ENCODE measurements at places on chromosomes 6 and 20.
A peak's percentile ranks its signal among the peaks of the same experiment; 100 is the strongest.

DNA sequence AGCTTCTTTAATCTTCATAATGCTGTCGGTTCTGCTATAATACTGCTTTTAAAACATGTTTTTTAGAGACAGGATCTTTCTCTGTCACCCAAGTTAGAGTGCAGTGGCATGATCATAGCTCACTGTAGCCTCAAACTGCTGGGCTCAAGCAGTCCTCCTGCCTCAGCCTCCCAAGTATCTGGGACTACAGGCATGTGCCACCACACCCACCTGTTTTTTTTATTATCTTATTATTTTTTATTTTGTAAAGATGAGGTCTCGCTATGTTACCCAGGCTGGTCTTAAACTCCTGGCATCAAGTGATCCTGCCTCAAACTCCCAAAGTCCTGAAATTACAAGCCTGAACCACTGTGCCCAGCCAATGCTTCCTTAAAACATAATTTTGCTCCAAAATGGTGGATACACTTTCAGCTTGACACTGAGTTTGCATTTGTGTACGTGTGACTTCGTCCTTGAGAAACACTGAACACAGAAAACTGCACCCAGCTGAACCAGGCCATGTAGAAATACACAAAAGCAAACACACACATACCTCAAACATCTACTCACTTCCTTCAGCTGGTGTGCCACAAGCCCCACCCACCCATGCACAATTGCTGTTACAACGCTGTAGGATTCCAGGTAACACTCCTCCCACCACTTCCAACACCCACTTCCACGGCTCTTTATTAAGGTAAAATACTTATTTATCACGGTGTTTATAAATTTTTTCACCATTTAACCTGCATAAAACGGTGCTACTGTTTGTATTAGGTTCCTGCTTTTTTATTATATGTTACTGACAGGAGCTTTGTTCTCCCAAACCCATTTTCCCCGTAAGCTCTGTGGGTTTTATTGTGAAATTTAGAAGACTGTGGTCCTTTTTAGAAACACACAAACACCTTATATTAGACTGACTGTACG, 109.1 kb downstream of the TSHZ2 start:
- DNase-seq: no peak

- no peak for DNase-seq
Observed at GRCh38 chr6:138716971-138717665, 56.5 kb upstream of the CCDC28A start.

DNA sequence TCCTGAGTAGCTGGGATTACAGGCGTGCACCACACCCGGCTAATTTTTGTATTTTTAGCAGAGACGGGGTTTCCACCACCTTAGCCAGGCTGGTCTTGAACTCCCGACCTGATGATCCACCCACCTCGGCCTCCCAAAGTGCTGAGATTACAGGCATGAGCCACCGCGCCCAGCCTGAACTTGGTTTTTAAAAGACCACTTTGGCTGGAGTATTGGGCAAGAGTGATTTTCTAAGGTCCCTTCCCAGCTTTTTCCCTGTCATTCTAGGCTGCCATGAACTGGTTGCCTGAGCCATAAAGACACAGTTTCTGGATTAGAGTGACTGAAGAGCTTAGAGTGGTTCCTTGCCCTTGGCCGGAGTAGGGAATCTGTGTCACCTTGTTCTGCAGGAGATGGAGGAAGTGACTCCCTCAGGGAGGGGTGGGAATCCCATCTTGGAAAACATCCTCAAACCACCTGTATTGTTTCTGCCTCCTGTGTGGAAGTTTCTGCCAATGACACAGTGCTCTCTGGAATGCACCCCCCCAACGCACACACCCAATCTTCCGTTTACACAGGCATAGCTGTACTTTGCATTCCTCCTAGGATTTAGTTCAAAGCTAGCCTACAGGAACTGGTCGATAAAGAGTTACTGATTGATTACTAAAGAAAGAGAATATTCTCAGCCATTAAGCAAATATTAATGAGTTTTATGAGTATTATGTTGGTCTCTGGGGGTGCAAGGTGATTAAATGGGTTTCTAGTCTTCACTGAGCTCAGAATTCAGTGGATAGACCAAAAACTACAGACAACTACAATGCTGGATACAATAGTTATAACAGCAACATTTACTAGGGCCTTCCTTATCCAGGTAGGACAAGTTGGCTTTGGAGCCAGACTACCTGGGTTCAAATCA, 18.2 kb downstream of the BCL2L1 start:
- DNase-seq: no peak

- DNase-seq: no peak
Observed at GRCh38 chr6:116399287-116399686, 28.5 kb downstream of the DSE start.

- DNase-seq: no peak
Observed at GRCh38 chr20:12156252-12156651, 238.6 kb downstream of the BTBD3 start.

GRCh38 chr6:1970151-1970561, 275.2 kb downstream of the GMDS start:
- DNase-seq: no peak

DNA sequence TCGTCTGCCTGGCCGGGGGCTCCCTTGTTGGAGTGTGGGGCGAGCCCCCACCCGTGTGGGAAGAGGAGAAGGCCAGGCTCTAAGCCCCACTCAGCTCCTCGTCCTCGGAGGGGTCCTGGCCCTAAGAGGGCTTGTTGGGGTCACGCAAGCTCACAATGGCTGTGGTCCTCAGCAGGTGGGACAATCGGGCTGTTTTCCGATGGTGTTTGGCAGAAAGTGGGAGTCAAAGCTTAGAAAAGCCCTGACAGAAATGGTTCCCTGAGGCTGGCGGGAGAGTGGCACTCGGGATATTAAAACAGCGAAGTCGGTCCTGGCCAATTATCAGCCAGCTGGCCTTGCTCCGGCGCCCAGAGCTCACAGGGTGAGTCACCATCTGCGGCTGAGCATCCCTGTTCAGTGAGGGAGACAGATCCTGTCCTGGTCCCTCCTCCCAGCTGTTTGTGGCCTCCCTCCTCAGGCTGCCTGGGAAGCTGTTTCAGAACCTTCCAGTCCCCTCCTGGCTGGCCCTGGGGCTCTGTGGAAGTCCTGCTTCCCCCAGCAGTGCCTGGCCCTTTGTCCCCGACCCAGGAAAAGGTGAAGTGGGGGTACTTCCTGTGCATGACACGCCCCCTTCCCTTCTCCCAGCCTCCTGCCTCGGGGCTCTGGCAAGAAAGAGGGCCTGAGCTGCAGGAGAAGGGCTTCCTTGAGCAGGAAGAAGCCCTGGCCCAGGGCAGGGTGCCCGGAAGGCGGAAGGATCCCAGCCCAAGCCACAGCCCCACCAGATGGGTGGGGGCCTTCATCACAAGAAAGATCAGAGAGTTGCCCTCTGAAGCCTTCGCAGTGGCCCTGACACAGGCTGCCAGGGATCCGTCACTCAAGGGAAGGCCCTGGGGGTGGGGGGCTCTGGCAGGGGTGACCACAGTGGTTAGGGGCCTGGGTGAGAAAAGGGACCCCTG, 53.6 kb upstream of the BHLHE23 start:
- DNase-seq: no peak

DNA sequence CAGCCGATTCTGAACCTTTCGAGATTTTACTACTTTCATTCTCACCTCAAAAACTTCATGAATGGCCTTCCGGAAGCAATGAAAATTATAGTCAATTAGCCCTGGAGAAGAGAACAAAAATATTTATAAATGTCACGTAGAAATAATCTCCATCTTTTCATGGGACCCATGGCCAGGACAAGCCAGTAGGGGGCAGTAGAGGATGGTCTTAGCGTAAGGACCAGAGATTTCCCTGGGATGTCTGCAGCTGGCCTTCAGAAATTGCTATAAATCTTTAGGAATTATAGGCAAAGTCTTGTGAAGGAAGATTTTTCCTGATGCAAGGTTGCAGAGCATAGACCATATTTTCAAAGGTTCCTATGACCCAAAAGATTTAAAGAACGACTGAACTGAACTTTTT, 15.6 kb upstream of the UBE2J1 start:
- peak; percentile 44 for DNase-seq

GRCh38 chr6:42973926-42974325, 5.1 kb downstream of the PEX6 start:
- no peak for DNase-seq

GRCh38 chr6:128150376-128150775, 249.5 kb upstream of the THEMIS start:
- DNase-seq: no peak

DNA sequence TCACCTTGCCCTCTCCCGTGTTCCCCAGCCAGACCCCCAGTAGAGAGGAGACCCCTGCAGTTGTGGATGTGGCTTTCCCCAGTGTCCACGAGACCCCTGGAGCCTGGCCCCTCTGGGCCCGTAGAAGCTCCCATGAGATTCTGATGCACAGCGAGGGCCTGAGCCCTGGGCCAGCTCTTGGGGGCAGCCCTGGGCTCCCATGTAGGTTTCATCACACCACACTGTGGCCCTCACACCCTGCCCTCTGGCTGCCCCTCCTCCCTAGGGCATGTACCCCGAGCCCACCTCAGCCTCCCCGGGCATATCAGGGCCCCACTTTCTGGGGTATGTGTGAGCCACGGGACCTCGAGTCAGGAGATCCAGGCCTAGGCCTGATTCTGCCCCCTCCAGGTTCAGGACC, 7.0 kb upstream of the CHRNA4 start:
- DNase-seq: no peak

GRCh38 chr6:7431674-7432390, 42.2 kb downstream of the RIOK1 start:
- DNase-seq: no peak

All from effector memory CD4-positive, alpha-beta T cell (primary cell).